CD4-positive, alpha-beta T cell (primary cell): ENCODE measurements at places on chromosomes 4 and X. TPM values are rescaled to one million over a fixed set of nuclear protein-coding genes. Genes with fewer than 3 reads are reported as not detected.

The RPA4 gene
- total RNA-seq = not detected

The AMBN gene
- total RNA-seq = not detected

The SPP1 gene
- not detected for total RNA-seq

The SPANXB1 gene
- total RNA-seq = not detected

The S100G gene
- not detected for total RNA-seq

The GPR143 gene
- total RNA-seq = not detected

The MAGEC3 gene
- not detected for total RNA-seq

The ADAMTS3 gene
- total RNA-seq = not detected

- no peaks in the 10 kb centered on the region for H3K4me1 ChIP-seq
- H3K36me3 ChIP-seq = no peaks in the 10 kb centered on the region
- H3K4me3 ChIP-seq = no peak overlapping the region
- H3K27ac ChIP-seq = no peak overlapping the region
- DNase-seq = no peak
Observed at GRCh38 chr4:128510850-128511249, 223.2 kb upstream of the PGRMC2 start.

DNA sequence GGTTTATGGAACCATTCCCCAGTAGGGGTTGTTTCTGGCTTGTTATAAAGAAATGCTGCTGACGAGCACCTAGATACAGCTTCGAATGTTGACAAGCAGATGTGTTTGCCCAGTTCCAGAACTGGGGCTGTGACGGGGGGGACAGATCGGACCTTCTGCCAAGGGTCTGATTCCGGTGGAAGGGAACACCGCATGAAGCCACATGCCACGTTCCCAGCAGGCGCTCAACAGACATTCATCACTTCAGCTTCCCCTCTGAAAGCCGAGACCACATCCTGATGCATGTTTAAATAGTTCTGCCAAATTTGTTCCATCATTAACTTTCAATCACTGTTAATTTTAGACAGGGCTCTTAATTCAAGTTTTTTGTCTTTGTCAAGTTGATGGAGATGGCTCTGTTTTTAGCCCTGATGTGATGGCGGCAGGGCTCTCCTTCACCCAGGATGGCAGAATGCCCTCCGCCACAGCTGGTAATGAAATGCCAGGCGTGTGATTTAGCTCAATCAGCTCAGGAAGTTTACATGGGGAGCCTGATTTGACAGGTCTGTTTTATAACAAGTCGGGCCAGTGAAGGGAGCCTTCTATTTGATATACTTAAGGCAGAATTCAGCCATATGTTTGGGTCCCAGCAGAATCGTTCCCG, 57.4 kb downstream of the PSAPL1 start:
- H3K27me3 ChIP-seq = peaks cover 24% of the 10 kb centered on the region
- H3K4me1 ChIP-seq = no peaks in the 10 kb centered on the region
- no peaks in the 10 kb centered on the region for H3K36me3 ChIP-seq
- DNase-seq = no peak

DNA sequence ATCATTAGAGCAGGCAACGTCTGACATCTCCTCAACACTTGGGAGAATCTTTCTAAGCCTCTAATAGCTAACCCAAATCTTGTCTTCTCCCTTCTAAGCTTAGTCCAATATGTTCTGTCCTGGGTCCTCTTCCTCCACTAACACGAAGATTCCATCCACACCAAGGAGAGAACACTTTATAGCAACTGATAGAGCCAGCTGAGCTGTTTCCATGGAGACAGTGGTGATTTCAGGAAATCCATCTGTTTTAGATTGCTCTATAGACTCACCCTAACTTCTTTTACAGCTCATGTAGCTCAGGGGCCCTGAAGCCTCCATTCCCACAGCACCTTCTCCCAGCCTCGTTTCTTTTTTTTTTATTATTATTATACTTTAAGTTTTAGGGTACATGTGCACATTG, 37.4 kb downstream of the SCD5 start:
- no peaks in the 10 kb centered on the region for H3K4me1 ChIP-seq
- DNase-seq = no peak
- no peak overlapping the region for H3K27ac ChIP-seq
- no peak overlapping the region for H3K4me3 ChIP-seq

DNA sequence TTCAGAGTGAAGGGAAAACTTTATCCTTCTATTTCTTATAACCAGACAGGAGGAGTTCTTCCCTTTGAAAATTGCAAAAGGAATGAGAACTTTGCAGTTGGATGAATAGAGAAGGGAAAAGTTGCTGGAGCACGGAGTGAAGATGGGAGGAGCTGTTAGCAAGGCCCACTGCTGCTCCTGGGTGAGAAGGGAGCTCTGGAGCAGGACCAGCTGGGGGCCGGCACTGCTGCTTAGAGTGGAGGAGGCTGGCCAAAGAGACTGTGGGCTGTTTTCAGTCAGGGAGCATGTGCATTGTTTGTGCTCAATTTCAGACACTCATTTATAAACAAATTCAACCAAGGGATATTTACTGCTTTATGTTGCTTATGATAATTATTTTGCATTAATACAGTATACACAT, 164.2 kb downstream of the STIM2 start:
- no peaks in the 10 kb centered on the region for H3K27me3 ChIP-seq
- DNase-seq = no peak
- peaks cover 38% of the 10 kb centered on the region for H3K36me3 ChIP-seq

DNA sequence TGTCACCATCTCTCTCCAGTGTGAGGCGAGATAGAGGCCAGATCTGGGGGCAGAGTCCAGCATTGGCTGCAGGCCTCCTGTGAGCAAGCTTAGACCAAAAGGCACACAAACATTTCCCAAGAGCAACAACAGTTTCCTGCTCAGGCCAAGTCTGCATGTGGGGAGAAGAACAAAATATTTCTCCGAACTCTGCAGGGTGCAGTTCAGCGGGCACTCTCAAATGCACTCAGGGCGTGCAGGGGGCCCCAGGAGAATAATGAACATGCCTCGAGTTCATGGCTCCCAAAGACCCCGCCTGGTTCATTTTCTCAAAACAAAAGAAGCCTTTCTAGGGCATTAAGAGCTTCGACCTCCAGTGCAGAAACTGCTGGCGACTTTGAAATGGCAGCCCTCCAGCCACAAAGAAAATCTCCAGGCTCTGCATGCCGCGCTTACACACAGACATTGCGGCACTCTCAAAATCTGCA, 57.8 kb upstream of the HELT start:
- no peak for DNase-seq
- H3K4me3 ChIP-seq = no peak overlapping the region
- peaks cover 3% of the 10 kb centered on the region for H3K27me3 ChIP-seq
